ENCODE measurements at places on chromosomes 5 and 9. TPM values are rescaled to one million over a fixed set of nuclear protein-coding genes. Genes with fewer than 3 reads are reported as not detected.

The NMUR2 gene
- total RNA-seq: not detected

GRCh38 chr5:61599370-61600122, 267.5 kb downstream of the ZSWIM6 start:
- DNase-seq: no peak

GRCh38 chr9:129006328-129007034, 21.6 kb downstream of the SH3GLB2 start:
- DNase-seq: peak; percentile 83

DNA sequence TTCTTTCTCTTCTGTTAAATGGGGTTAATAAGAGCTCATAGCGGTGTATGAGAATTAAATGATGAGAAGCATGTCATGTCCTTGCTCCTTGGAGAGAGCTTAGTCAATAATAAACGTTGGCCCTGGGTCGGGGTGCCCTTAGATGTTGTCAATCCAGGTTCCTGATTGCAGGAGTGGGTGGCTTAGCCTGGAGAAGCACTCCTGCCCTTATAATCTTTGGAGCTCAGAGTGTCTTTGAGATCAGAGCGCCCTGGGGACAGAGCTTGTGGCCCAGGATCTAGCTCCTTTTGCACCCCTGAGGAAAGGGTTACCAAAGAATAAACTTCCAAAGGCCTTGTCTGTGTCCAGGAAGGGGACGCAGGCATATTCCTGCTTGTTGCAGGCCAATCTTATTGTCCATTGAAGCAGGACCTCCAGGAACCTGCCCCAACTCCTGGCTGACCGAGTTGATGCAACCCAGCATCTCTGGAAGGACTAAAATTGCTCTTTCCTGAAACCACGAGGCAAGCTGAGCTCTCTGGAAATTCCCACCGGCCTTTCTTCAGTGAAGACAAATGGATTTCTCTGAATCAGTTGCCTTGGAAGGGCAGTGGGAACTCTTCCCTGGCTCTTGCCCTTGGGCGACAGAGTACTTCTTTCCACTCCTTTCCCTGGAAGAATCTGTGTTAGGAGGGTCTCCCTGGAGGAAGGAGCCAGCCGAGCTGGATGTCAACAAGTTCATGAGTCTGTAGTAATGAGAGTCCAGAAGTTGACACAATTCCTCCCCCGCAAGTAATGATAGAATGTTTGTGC, 6.4 kb upstream of the AMBP start:
- no peak for DNase-seq
